ENCODE measurements at places on chromosomes 12 and 14.
A peak's percentile ranks its signal among the peaks of the same experiment; 100 is the strongest.

- DNase-seq = no peak
Observed at GRCh38 chr14:75445236-75445635, 17.4 kb downstream of the JDP2 start.

DNA sequence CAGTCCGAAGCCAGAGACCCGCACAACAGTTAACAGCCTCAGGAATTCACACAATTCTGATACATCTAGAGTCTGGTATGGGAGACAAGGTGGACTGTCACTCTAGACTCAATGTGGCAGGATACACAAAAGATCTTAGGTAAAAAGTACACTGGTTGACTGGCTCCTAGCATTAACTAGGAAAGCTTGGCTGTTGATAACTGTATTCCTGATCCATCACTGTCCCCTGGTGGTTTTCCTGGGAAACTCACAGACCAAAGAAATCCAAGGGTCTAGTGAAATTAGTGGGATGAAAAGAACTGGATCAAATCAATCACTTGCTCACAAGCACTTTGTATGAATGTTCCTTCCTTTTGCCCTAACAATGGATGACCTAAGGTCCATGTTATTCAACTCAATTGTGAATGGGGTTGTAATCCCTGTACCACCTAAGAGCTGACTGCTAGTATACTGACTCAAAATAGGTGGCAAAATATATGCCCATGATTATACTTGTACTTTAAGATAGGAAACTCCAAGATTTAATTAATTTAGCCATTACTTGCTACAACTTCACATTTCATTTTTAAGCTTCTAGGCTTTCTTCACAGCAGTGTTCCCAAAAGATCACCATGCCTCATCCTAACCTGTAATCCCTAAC, 14.0 kb downstream of the NPC2 start:
- peak; percentile 55 for DNase-seq

DNA sequence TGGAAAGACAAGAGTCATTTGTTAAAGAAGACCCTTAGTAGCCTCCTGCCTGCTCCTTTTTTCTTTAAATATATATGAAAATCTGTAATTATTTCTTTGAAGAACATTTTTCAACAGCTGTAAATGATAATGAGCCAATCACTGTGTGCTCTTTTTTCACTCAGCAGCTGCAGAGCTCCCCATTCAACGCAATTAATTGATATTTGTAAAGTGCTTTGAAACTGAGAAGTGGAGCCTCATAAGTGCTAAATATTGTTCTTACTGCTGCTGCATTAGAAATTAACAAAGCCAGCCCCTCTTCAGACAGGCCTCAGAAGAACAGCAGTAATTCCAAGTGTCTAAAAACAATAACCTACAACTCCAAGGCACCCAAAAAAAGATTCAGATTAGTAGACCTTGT, 224.3 kb downstream of the GXYLT1 start:
- no peak for DNase-seq

- DNase-seq = peak; percentile 80
Observed at GRCh38 chr14:80213602-80214001, 2.3 kb upstream of the DIO2 start.

DNA sequence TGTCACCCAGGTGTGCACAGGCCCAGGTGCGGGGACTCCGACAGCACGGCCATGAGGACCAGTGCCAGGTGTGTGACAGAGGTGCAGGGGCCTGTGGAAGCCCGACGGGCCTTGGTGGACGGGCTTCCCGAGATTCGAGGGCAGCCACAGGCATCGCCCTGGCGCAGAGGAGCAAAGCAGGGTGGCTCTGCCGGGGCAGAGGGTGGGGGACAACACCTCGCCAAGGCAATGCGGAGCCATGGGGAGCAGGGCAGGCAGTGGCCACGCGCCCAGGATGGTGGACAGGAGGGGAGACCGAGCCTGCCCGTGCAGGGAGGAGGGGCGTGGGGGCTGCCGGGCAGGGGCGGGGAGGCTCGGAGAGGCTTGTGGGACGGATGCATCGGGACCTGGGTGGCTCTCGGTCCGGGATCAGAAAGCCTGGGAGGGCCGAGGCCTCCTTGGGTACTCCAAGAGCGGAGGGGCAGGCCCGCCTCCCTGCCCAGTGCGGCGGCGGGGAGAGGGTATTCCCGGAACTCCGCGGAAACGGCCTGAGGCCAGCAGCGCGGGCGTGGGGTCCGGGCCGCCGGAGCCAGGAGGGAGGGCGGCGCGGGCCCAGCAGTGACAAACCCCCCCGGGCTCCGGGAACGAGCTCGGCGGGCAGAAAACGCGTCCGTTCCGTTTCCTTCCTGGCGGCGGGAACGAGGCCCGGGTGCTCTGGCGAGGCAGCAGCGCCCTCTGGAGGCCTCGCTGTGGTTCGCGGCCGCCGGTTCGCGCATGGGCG, 1.6 kb downstream of the TMEM121 start:
- DNase-seq = peak; percentile 71

DNA sequence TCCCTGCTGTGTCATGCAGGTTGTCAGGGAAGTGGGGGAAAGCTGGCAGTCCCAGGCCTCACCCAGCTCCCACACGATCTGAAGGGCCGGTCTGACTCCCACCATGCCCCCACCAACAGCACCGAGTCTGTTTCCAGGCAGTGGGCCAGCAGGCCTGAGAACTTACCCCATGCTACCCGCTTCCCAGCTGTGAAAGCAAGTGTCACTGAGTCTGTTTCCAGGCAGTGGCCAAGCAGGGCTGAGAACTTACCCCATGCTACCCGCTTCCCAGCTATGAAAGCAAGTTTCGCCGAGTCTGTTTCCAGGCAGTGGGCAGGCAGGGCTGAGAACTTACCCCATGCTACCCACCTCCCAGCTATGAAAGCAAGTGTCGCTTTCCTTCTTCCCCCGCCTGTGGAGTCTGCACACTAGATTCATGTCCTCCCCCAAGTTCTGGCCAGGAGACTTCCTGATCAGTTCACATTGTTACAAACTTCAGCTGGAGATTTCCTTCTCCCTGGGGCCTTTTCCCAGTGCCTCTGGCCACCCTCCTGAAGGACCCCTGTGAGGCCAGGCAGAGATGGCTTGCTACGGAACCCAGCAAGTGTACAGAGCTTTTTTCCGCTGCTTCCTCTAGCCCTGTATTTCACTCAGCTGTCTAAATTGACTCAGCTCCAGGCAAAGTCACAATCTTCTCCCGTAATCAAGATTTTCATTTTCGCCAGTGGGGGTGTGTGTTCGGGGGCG, 435.4 kb downstream of the TMTC2 start:
- DNase-seq = no peak

DNA sequence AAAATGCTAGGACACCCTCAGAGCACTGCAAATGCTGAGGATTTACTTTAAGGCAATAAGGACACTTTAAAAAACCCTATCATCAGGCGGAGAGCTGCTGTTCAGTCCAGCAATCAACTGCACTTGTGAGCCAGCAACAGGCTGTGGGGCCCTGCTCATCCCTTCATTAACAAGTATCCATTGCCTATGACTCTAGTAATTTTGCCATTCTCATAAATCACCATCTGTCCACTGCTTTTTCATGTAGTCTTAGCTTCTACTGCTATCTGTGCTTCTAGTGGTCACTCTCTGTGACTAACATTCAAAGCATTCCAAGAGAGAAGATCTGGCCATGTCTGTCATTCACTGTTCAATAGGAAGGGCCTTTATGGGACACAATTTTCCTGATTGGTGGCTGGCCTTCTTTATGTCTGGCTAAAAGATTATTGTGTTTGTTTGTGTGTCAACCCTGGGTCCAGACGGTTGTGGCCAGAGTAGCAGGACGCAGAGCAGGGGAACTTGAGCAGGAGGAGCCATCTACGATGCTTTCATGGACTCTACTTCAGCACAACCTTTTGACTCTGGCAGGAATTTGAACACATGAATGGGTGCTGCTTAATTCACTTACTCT, 3.6 kb upstream of the KRAS start:
- DNase-seq = peak; percentile 78

DNA sequence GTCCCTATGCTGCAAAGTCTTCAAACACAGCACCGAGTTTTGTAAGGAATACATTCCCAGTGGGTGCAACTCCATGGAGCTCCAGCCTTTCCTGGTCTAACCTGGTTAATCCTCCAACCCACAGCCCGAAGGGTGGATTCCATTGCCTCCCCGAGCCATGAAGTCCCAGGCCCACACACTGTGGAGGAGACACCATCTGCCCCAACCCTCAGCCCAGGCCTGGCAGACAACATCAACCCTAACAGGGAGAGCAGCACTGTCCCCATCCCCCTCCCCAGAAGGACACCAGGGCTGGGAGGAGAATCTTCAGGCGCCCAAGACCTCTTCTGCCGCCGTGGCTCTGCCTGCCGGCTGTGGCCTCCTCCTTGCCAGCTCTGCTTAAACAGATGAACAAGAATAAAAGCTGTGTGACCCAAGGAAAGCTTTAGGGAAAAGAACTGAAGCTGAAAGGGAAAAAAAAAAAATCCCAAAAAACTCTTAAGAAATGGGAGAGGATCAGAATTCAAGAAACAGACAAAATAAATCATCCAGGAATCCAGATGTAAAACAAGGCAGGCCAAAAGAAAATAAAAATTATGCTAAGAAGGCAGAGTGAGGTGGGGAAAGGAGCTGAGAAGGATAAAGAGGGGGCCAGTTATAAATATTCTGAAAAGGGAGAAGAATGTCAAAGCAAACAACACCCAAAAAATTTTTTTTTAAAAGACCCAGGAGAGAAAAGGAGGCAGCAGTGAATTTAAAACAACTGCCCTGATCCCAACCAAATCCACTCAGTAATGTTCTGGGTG, 16.0 kb upstream of the ZFP36L1 start:
- no peak for DNase-seq

GRCh38 chr14:89910691-89911009, 43.9 kb downstream of the EFCAB11 start:
- DNase-seq = no peak

DNA sequence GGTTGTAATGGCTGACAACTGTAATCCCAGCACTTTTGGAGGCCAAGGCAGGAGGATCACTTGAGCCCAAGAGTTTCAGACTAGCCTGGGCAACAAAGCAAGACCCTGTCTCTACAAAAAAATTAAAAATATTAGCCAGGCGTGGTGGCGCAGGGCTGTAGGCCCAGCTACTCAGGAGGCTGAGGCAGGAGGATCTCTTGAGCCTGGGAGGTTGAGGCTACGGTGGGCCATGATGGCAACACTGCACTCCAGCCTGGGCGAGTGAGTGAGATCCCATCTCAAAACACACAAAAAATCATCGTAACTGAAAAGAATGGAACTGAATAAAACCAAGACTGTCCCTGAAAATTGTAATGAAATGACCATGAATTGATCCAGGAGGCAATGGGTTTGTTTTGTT, 6.1 kb downstream of the CAMKK2 start:
- no peak for DNase-seq

GRCh38 chr14:74255281-74255680, 16.0 kb downstream of the VSX2 start:
- DNase-seq = no peak

- no peak for DNase-seq
Observed at GRCh38 chr12:132197581-132198354, 53.5 kb downstream of the NOC4L start.

- DNase-seq = no peak
Observed at GRCh38 chr12:11832093-11832492, 182.6 kb downstream of the ETV6 start.

DNA sequence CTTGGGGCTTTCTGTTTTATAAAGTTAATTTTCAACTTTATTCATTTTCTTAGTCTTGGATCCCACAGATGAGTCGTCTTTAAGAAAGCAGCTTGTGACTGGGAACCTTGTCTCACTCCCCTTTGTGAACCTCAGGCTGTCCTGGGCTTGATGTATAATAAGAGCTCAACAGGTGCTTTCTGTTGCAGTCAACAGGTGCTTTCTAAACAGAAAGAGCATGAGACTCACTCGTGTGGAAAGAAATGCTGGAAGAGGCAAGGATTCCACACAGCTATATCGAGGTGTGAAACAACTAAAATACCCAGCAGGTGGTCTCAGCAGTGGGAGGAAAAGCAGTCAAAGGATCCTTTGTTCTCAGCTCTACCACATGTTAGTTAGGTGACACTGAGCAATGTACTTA, 398.9 kb downstream of the EGLN3 start:
- DNase-seq = no peak

DNA sequence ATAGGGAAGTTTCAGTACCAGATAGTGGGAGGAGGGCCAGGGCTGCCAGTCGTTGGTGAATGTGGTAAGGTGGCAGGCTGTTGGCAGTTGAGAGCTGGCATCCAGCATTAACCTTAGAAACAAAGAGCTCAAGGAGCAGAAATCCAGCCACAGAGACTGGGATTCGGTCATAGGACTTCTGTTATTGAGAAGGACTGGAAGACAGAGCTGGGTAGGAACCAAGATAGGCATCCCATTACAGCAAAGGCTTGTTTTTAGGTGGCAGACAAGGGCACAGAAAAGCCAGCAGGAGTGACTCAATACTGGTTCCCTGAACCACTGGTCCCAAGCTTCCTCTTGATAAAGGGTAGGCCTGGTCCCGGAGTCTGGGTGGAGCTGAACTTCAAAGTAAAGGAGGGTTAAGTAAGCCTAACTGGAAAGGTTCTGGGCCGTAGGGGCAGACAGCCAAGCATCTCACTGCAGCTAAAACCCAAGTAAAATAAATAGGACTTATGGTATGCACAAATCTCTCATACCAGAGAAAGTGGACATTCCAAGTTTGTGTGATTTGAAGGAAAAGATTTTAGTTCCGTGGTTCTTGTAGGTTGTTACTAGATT, 147.9 kb downstream of the ETV6 start:
- peak; percentile 99 for DNase-seq

GRCh38 chr12:95997911-95998510, 1.9 kb upstream of the HAL start:
- DNase-seq = no peak

- DNase-seq = peak; percentile 87
Observed at GRCh38 chr14:75295061-75295461, 16.4 kb downstream of the FOS start.

GRCh38 chr12:91144053-91144452, 32.8 kb upstream of the LUM start:
- peak; percentile 27 for DNase-seq

GRCh38 chr12:94609917-94610443, 40.4 kb downstream of the TMCC3 start:
- no peak for DNase-seq

DNA sequence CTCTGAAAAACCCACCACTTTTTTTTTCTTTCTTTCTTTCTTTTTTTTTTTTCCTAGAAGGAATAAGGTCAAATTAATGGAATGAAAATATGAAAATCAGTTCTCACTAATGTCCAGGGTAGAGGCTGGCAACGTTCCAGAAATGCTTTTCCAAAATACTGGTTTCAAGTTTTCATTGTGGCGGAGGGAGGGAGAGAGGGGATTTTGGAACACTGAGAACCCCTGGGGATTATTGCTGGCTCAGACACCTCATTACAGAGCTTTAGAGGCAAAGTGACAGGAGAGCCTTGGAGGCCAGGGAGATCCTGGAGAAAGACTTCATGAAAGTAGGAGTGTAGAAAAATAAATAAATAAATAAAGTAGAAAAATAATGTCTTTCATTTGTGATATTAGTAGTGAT, 45.4 kb downstream of the ALX1 start:
- no peak for DNase-seq

- DNase-seq = no peak
Observed at GRCh38 chr14:65485516-65485915, 73.0 kb downstream of the FUT8 start.

- DNase-seq = no peak
Observed at GRCh38 chr12:67735868-67736267, 87.3 kb downstream of the DYRK2 start.

GRCh38 chr14:103067231-103067954, 10.0 kb upstream of the CDC42BPB start:
- peak; percentile 86 for DNase-seq

- no peak for DNase-seq
Observed at GRCh38 chr14:103343905-103344797, 10.1 kb downstream of the EIF5 start.
